ENCODE measurements at places on chromosomes 7 and 10.

- DNase-seq: no peak
These were observed 43.3 kb upstream of the CCDC71L start for GRCh38 chr7:106704000-106704840.

- DNase-seq: no peak
These were observed 34.0 kb downstream of the PPP2R2D start for GRCh38 chr10:131934769-131935168.

GRCh38 chr10:52906046-52906445 is 133.5 kb upstream of the MBL2 start:
- no peak for DNase-seq

DNA sequence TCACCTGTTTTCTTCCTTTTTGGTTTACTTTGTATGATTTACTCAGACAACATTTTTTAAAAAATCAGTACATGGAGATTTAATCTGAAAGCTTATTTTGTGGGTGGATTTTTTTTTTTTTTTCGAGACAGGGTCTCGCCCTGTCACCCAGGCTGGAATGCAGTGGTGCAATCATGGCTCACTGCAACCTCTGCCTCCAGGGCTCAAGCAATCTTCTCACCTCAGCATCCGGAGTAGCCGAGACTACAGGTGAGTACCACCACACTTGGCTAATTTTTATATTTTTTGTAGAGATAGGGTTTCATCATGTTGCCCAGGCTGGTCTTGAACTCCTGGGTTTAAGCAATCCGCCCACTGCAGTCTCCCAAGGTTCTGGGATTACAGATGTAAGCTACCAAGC is 2.5 kb downstream of the GSTO1 start:
- DNase-seq: no peak

DNA sequence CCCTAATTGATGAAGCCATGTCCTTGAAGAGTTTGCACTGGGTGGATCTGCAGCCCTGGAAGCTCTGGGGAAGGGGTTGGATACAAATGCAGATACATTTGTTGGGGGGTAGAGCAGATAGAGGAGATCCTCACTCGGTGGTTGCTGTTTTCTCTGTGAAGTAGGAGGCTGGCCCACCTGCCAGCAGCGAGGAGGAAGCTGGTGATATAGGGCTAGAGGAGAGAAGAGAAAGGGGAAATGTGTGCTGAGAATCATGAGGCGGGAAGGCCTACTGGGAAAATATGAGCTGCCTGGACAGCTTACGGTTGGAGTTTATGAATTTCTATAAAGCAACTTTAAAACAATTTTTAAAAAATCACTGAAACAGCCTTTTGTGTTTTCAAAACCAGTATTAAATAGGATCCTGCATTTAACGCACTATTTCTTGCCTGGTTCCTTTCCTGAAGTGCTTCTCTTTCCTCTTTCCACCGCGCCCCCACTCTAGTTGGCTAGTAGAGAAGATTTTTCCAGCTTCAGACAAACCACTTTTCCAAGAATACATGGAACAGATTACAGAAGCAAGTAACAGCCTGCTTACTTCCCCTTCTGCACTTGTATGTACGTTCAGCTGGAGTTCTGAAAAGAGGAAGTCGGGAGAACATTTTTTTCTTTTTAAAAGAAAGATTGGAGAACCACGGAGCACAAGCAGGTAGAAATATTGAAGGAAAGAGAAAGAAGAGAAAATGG is 100.6 kb upstream of the GLCCI1 start:
- no peak for DNase-seq

- DNase-seq: no peak
These were observed 3.1 kb downstream of the CYP2W1 start for GRCh38 chr7:985915-986741.

GRCh38 chr7:149459540-149460452 is 1.1 kb downstream of the ZNF777 start:
- DNase-seq: no peak

- no peak for DNase-seq
These were observed 14.6 kb downstream of the ZNF3 start for GRCh38 chr7:100066953-100067352.

DNA sequence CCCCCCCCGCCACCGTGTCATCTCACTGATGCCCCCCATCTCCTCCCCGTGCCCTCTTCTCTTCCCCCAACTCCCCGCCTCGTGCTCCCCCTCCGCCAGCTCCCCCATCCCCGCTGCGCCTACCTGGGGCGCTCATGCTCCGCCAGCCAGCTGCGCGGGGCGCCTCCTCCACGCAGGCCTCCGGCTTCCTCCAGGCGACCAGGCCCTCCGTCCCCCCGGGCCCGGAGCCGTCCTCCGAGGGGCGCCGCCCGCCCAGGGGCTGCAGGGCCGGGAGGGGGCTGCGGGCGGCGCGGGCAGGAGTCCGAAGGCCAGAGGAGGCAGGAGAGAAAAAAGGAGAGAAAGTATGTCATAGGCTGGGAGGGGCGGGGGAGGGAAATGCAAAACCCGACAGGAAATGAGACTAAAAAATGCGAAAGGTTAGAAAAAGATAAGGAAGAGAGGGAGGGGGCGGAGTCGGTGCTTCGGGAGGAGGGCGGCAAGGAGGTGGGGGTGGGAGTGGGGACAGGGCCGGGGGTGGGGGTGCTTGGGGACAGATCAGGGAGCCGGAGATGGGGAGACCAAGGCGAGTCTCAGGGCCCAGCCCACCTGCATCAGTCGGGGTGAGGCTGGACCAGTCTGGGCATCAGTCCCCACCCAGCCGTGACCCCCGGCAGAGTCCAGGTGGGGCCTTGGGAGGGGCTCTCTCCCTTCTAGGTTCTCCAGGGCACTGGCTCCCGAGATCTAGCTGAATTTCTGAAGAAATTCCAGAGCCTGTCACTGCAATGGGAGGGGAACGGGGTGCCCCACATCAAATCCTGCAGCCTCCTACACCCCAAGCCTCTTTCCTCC is at the start of gene CARD11:
TSS of gene CARD11 (minus strand) at position 324 of the 828 bp plus-strand sequence. CDS start 85,361 bp downstream, outside the sequence.
- no peak for DNase-seq
